ENCODE measurements at places on chromosomes 4 and X. TPM values are rescaled to one million over a fixed set of nuclear protein-coding genes. Genes with fewer than 3 reads are reported as not detected.

GRCh38 chrX:133972916-133973315 lies 12.5 kb downstream of the GPC3 start:
- no peaks in the 10 kb centered on the region for H3K4me1 ChIP-seq
- no peaks in the 10 kb centered on the region for H3K36me3 ChIP-seq
- DNase-seq, result no peak
- no peak overlapping the region for H3K27ac ChIP-seq

DNA sequence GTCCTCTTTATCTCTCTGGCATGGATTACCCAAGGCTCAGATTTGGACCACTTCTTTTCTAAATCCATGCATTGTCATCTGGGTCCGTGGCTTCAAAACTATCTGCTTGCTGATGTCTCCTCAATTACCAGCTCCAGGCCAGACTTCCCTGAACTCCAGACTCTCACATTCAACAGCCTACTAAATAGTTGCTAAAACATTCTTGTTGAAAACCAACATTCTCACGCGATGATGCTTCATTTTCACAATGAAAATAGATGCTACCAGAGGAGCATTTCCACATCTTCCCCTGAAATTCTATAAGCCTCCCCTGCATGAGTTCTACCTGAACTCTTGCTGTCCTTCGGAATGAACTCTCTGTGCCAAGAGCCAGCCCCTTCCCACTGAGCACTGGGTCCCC lies 5.2 kb upstream of the TLR6 start:
- DNase-seq, result no peak
- H3K4me3 ChIP-seq, result no peak overlapping the region
- H3K27ac ChIP-seq, result no peak overlapping the region
- no peaks in the 10 kb centered on the region for H3K4me1 ChIP-seq
- H3K27me3 ChIP-seq, result no peaks in the 10 kb centered on the region

DNA sequence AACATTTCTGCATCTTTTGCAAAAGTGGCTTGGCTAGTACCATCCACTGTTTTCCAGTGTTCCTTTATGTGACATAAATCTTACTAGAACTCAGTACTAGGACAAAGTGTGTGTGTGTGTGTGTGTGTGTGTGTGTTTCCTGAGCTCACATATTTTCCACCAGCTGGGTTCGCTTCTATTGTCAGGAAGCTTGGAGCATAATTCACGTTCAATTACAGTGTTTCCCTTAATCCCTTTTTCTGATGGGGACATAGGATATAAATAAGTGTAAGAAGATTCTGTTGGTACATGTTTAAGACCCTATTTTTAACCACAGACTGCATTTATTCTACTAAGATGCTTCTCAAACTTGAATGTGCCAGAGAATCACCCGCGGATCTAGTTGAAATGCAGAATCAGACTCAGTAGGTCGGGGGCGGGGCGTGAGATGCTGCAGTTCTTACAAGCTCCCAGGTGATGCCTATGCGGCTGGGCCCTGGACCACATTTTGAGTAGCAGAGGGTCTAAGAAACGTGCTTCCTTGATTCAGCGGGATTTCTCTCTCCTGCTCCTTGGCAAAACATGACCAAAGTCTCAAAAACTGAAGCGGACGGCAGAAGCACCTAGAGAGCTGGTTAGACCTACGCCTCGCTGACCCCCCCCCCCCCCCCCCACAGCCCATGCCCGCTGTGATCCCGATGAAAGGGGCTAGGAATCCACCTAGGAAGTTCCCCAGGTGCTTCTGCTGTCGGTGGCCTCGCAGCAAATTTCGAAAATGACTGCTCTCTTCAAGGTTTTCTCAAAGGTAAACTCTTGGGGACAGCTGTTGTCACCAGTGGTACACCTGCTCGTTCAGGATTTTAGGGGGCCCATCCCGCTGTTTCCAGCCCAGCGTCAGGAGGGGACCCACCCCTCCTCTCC lies 797 bp downstream of the CD99L2 start:
- H3K4me3 ChIP-seq, result peak overlapping the region; percentile 53
- no peak overlapping the region for H3K27ac ChIP-seq
- DNase-seq, result peak; percentile 51
- no peaks in the 10 kb centered on the region for H3K36me3 ChIP-seq
- H3K27me3 ChIP-seq, result no peaks in the 10 kb centered on the region
- no peaks in the 10 kb centered on the region for H3K4me1 ChIP-seq

DNA sequence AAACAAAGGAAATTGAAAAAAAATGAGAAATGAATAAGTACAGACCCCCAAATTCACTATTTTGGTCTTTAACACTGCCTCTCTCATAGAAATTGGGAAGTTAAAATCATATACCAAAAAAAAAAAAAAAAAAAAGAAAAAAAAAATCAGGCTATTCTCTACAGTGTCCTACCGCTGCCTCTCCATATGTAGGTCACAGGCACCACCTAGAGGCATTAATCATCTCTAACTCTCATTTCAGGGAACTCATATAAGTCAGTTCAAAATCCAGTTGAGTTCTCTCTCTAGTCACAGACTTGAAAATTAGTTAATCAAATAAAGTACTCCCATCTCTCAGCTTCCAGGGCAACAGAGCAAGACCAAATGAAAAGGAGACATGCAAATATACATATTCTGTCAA lies 47.9 kb downstream of the COX18 start:
- H3K4me3 ChIP-seq, result no peak overlapping the region
- H3K27me3 ChIP-seq, result no peaks in the 10 kb centered on the region
- no peak for DNase-seq
- no peaks in the 10 kb centered on the region for H3K36me3 ChIP-seq
- H3K27ac ChIP-seq, result no peak overlapping the region

RNF212 gene
- total RNA-seq, result 2.3 TPM

GRCh38 chr4:183838987-183839712 lies 66.0 kb upstream of the STOX2 start:
- DNase-seq, result no peak
- H3K4me3 ChIP-seq, result no peak overlapping the region
- H3K4me1 ChIP-seq, result no peaks in the 10 kb centered on the region
- H3K27me3 ChIP-seq, result no peaks in the 10 kb centered on the region
- no peaks in the 10 kb centered on the region for H3K36me3 ChIP-seq

GRCh38 chrX:134760650-134761049 lies 102.4 kb upstream of the PLAC1 start:
- DNase-seq, result no peak
- H3K27me3 ChIP-seq, result no peaks in the 10 kb centered on the region
- no peaks in the 10 kb centered on the region for H3K36me3 ChIP-seq
- no peak overlapping the region for H3K27ac ChIP-seq

DNA sequence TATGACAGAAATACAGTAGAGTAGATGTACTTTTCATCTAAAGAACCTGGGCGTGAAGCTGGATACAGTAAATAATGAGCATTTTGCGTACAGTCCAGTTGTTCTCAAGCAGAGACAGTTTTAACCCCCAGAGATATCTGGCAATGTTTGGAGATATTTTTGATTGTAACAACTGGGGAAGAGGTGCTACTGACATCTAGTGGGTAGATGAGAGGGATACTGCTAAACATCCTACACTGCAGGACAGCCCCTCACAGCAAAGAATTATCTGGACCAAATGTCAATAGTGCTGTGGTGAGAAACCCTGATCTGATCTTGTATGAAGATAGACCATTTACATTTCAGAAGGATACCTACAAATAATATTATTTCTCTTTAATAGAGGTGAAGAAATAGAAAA lies 200.2 kb upstream of the FAM47A start:
- H3K27ac ChIP-seq, result no peak overlapping the region
- H3K36me3 ChIP-seq, result no peaks in the 10 kb centered on the region
- no peak for DNase-seq
- H3K4me1 ChIP-seq, result no peaks in the 10 kb centered on the region
- no peaks in the 10 kb centered on the region for H3K27me3 ChIP-seq
- H3K4me3 ChIP-seq, result no peak overlapping the region

CENPVL1 gene
- not detected for total RNA-seq

DNA sequence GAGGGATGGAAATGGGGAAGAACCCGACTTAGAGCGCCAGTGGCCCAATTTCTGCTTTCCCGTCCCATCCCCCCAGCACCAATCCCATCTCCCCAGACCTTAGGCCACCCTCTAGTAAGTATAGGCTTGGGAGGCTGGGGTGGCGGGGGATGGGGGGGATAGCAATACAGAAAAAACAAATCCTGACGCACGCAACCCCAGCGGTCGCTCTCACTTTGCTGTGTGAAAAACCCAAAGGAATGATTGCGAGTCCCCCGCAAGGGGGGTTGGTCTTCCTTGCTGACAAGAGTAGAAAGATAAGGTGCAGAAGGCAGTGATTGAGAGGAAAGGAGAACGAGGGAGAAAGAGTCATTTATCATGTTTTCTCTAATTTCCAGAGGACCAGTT lies 863 bp downstream of the CPE start:
- DNase-seq, result no peak
- H3K4me3 ChIP-seq, result peak overlapping the region; percentile 49
- no peaks in the 10 kb centered on the region for H3K36me3 ChIP-seq
- H3K27me3 ChIP-seq, result no peaks in the 10 kb centered on the region
- H3K4me1 ChIP-seq, result no peaks in the 10 kb centered on the region
- H3K27ac ChIP-seq, result no peak overlapping the region

DNA sequence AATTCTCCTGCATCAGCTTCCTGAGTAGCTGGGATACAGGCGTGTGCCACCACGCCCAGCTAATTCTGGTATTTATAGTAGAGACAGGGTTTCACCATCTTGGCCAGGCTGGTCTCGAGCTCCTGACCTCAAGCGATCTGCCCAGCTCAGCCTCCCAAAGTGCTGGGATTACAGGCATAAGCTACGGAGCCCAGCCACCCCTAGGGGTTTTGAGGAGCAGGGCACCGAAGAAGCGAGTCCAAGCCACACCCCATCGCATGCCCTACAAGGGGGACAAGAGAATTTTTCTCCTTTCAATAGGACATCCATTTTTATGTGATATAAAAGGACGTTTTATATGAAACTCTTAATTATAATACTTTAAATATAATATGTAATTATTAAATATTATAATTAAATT lies 13.9 kb upstream of the KLF3 start:
- H3K4me3 ChIP-seq, result no peak overlapping the region
- DNase-seq, result no peak
- no peaks in the 10 kb centered on the region for H3K4me1 ChIP-seq
- no peak overlapping the region for H3K27ac ChIP-seq
- H3K27me3 ChIP-seq, result no peaks in the 10 kb centered on the region

- H3K4me3 ChIP-seq, result no peak overlapping the region
- no peaks in the 10 kb centered on the region for H3K4me1 ChIP-seq
- H3K36me3 ChIP-seq, result no peaks in the 10 kb centered on the region
- H3K27ac ChIP-seq, result no peak overlapping the region
Measured at GRCh38 chrX:41178201-41178600, 93.0 kb downstream of the USP9X start.

DNA sequence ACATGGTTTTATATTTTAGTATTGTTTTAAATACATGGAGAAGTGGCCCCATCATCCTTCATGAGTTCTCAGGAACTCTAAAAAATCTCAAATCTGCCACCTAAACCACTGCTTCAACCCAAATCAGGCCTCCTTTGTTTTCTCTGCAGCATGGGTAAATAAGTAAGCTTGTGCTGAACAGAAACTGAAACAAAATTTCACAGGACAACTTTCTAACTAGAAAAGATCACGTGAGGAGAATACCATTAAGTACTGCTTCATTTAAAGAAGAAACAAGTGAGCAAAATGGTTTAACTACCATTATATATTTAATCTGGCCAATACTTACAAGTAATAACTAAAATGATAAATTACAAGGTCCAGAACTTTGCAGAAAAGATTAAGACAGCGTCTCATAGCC lies 2.5 kb downstream of the ARAP2 start:
- no peaks in the 10 kb centered on the region for H3K36me3 ChIP-seq
- no peak for DNase-seq
- H3K27ac ChIP-seq, result peak overlapping the region; percentile 10
- H3K4me1 ChIP-seq, result no peaks in the 10 kb centered on the region
- H3K27me3 ChIP-seq, result no peaks in the 10 kb centered on the region

GYPA gene
- total RNA-seq, result not detected

GRCh38 chr4:176134670-176135069 lies 60.7 kb downstream of the SPATA4 start:
- no peaks in the 10 kb centered on the region for H3K36me3 ChIP-seq
- H3K4me3 ChIP-seq, result no peak overlapping the region
- no peak for DNase-seq

- DNase-seq, result no peak
- no peaks in the 10 kb centered on the region for H3K4me1 ChIP-seq
- no peak overlapping the region for H3K4me3 ChIP-seq
- no peak overlapping the region for H3K27ac ChIP-seq
Measured at GRCh38 chr4:75830906-75831305, 71.3 kb downstream of the PPEF2 start.

DNA sequence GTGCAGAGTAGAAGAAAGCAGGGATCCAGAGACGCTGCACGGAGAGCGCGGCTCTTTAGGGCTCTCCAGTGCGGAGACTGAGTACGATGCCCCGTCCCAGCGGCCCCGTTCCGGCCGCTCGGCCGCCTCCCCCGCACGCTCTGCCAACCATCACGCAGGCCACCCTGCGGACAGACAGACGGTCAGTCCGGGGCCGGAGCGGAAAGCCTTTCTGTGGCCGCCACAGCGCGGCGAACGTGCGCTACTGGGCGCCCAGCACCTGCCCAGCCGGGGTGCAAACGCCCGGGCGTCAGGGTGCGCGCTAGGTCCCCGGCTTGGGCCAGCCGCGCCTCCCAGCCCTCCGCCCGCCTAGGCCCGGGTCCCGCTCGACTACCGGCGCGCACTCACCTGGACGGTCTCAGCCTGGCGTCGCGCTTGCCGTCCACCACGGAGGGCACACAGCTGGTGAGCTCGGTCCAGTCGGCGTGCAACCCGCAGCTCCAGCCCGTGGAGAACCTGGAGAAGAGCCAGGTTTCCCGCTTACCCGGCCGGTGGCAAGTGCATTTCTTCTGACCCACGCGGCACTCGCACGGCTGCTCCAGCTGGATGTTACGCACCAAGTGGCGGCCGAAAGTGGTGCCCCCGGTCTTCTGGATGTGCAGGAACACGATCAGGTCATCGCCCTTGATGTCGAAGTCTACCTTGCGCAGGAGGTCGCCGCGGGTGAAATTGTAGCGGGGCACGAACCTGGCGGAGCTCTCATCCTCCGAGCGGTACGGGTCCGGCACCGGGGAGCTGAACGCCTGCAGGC lies 1.8 kb downstream of the HS6ST2 start:
- H3K27ac ChIP-seq, result no peak overlapping the region
- H3K4me1 ChIP-seq, result no peaks in the 10 kb centered on the region
- peaks cover 5% of the 10 kb centered on the region for H3K27me3 ChIP-seq
- DNase-seq, result no peak
- H3K36me3 ChIP-seq, result no peaks in the 10 kb centered on the region

Measured in colonic mucosa (tissue), 4 donors.